ENCODE measurements at places on chromosomes 6 and 20.

GRCh38 chr6:85008296-85009009 lies 244.1 kb upstream of the TBX18 start:
- DNase-seq: no peak

GRCh38 chr6:79441192-79441591 lies 96.0 kb downstream of the LCA5 start:
- no peak for DNase-seq

DNA sequence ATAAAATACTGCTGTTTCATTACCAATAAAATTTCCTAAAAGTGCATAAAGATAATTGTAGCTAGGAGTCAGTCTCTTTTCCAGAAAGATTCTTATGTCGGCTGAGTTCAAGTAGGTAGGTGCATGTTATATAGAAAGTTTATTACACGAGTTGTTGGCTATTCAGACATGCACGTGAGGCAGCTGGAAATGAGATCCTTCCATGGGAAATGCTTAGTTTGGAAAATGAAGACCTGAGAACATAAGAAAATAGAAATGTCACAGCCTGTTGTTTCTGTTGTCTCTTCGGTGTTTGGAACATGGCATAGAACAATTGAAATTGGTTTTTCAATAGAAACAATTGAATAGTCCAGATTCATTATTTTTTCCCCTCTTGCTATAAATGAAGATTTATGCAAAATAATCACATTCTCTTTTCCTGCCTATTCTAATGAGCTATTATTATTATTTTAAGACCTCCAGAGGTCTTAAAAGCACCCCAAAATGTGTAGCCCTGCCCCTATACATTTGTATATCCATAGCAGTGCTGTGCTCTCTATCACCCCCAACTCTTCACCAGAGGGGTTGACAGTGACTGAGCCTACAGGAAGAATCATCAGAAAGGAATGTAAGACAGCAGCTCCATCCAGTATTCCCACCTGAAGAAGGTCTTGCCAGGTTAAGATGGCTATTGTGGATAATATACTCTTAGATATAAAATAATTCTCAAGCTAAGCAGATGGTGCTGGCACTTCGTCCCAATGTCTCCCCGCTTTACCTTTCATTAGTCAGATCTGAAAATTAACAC lies 82.2 kb downstream of the ZDHHC14 start:
- DNase-seq: no peak

- DNase-seq: no peak
Measured at GRCh38 chr6:162532283-162533008, 195.1 kb downstream of the PRKN start.

GRCh38 chr6:36459501-36459900 lies 16.7 kb downstream of the KCTD20 start:
- DNase-seq: no peak

DNA sequence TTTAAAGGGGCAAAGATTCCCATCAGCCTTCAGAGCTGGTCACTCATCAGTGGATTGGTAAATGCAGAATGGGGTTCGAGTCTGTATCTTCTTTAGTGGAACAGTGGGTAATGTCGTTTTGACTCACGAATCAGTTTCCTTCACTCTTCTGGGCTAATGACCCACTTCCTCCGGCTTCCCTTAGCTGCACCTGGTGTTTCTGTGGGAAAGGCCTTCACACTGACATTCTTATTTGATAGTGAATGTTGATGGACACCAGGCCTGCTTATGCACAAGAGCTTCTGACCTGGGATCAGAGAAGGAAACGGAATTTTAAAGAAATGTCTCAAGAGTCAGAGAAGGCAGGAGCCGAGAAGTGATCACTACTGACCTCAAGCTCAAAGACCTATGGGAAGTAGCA lies 272.0 kb upstream of the SULF2 start:
- no peak for DNase-seq

- peak; percentile 29 for DNase-seq
Measured at GRCh38 chr20:58048096-58048702, 180.3 kb downstream of the ANKRD60 start.

DNA sequence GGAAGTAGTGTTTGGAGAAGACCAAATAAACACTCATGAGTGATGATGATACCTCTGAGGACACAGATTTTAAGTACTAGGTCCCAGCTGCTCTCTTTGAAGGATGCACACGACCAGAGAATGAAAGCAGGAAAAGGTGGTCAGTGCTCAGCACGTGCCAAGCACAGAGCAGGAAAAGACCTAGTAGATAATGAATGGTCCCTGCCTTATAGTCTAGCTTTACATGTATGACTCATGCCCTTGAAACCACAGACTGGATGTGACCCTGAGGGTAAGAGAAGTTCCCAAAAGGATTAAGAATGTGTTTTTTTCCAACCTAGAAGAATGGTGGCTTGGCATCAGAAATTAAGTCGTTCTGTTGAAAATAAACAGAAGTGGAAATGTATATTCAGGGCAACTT lies 2.8 kb upstream of the MC3R start:
- DNase-seq: peak; percentile 26

DNA sequence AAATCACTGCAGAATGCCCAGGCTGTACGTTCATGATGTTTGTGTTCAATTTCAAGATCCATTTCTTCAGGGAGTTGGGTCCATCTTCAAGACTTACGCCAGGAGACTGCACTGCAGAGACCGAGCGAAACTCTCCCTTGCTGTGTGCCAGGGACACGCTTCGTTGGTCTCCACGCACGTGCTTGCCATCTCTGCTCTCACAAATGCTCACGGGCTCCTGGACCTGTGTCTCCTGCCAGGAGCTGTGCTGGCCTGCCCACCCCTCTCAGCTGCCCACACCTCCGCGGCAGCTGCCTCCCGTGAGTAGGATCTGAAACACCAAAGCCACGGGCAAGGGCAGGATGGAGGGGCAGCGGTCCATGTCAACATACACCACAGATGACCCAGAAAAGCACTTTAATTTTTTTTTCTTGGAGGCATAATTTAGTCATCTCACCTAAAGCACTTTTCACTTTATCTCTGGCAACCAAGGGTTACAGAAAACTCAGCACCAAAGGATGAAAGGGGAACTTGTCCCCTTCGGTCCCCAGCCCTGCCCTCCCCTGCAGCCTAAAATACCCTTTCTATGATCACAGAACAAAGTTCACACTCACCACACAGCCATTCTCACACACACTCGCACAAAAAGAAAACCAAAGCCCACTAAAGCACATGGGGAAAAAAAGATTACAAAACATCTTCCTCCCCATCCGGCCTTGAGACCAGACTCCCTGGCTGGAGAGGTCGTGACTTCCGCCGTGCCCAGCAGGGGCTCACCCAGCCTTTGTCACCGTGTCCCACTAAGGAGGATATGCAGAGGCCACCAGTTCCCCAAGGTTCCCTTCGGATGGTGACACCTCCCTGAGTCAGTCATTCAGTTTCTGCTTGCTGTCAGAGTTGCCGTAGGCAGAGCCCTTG lies 137.9 kb downstream of the AGPAT4 start:
- DNase-seq: no peak

- peak; percentile 53 for DNase-seq
Measured at GRCh38 chr6:127516662-127517273, 2.4 kb downstream of the MTCL3 start.

DNA sequence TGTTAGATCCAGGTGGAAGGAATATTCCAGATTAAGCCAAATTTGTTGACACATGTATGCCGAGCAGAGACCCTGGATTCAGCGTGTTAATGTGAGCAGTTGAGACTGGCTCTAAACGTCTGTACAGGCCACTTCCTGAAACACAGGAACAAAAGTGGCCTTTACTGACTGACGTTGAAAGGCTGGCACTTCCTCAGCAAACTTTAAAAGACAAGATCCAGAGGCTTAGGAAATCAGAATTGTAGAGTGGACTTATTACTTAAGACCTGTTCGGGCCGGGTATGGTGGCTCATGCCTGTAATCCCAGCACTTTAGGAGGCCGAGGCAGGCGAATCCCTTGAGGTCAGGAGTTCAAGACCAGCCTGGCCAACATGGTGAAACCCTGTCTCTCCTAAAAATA lies 125.7 kb upstream of the ARID1B start:
- DNase-seq: no peak

- no peak for DNase-seq
Measured at GRCh38 chr6:20319520-20320357, 81.9 kb upstream of the E2F3 start.

GRCh38 chr20:36969478-36970186 lies 18.1 kb upstream of the SAMHD1 start:
- no peak for DNase-seq

- no peak for DNase-seq
Measured at GRCh38 chr20:59400708-59401107, 100.3 kb downstream of the EDN3 start.

DNA sequence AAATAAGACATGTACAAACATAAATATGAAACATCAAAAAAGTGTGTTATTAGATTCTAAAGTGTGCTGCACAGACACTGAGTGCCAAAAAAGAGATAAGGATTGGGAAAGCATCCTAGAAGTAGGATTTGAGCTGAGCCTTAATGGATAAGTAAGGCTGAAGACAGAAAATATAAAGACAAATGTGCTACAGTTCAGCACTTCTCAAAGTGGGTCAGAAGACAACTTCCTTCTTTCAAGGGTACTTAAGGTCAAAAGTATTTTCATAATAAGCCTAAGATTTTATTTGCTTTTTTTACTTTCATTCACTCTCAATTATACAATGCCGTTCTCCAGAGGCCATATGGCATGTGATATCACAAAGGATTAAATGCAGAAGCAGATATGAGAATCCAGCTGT lies 16.8 kb downstream of the USP45 start:
- DNase-seq: no peak

GRCh38 chr6:9620263-9620662 lies 794.6 kb downstream of the TFAP2A start:
- peak; percentile 73 for DNase-seq

DNA sequence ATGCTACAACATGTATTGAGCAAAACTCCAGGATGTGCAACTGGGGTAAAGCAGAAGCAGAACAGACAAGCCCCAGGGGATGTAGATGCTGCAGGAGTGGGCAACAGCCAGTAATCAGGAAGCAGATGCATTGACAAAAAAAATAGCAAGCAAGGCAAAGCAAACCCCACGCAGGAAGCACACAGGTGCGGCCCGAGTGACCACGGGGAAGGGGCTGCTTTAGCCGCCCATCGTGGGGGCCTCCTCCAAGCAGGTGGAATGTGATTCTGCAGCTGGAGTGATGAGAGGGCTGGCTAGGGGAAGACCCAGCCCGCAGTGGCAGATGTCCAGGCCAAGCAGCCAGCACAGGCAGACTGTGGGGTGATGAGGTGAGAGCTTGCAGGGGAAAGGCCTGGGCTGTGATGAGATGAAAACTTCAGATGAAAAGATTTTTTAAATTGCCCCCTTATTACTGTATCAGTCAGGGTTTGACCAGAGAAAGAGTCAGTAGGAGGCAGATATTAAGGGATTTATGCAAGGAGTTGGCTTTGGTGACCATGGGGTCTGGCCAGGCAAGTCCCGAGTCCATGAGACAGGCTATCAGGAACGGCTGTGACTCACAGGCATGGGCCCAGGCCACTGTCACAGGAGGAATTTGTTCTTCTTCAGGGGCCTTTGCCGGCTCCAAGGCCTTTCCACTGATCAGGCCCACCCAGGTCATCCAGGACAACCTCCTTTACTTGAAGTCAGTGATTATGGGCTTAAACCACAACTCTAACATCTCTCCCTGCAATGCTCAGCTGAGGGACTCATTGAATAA lies 207.6 kb downstream of the ANKRD60 start:
- DNase-seq: peak; percentile 48

DNA sequence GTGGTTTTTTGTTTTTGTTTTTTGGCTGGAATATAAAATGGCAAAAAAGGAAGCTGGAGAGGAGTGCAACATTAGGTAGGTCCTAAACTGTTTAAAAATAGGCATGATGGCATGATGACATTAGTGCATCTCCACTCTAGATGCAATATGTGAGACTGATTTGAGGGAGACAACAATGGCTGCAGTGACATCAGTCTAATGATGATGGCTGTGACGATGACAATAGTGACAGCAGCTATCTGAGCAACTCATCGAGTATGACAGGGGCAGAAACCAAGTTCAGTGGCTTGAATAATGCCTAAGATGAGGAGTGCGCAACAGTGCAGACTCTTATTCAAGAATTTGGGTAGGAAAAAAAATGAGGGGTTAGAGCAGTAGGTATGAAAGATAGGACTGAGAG lies 82.0 kb downstream of the HS3ST5 start:
- DNase-seq: no peak

DNA sequence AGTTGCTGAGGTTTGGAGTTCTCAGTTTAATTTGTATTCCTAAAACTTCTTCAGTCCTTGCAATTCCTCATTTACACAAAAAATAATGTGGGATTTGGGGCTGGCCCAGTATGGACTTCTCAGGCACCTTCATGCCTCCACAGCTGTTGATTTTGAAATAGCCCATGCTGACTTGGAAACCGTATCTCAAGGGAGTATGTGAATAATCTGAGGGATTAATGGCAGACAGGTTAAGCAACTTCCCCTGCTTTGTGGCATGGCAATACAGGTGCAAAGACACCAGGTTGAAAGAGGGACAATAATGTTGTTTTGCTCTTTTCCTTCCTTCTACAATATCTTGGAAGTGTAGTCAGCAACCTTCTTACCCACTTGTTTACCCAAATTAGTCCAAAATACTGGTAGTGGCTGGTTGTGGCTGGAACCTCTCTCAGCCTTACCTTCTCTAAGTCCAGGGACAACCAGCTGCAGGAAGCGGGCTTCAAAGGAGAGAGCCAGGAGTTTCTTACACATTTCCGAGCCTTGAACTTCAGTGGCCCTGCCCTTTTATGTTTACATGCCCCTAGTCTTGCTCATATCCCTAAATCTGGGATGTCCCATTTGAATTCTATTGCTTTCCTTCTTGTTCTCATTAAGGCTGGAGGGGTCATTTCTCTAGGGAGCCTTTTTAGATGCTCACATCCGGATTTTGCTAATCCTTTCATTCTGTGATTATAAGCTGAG lies 44.1 kb upstream of the ADGRF1 start:
- DNase-seq: no peak

DNA sequence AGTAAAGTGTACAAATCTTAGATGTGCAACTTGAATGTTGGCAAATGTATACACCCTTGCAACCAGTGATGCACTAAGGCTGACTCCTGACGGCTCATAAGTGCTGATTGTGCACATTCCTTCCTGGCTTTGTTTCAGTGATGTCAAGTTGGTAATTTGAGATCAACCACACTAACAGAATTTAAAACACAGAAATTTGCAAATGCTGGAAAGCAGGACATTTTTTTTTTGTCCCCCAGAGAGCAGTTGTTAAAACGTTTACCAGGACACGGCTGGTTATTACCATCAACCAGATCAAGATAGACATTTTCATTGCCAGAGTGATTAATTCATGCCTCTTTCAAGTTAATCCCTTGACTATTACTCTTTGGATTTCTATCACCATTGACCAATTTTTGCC lies 735.6 kb downstream of the RFPL4B start:
- no peak for DNase-seq
